Activated CD8-positive, alpha-beta memory T cell treated with anti-CD3 and anti-CD28 coated beads for 24 hours (primary cell): ENCODE measurements at places on chromosomes 6 and 20.

GRCh38 chr20:43533060-43533459 lies 25.6 kb downstream of the L3MBTL1 start:
- no peak for DNase-seq

DNA sequence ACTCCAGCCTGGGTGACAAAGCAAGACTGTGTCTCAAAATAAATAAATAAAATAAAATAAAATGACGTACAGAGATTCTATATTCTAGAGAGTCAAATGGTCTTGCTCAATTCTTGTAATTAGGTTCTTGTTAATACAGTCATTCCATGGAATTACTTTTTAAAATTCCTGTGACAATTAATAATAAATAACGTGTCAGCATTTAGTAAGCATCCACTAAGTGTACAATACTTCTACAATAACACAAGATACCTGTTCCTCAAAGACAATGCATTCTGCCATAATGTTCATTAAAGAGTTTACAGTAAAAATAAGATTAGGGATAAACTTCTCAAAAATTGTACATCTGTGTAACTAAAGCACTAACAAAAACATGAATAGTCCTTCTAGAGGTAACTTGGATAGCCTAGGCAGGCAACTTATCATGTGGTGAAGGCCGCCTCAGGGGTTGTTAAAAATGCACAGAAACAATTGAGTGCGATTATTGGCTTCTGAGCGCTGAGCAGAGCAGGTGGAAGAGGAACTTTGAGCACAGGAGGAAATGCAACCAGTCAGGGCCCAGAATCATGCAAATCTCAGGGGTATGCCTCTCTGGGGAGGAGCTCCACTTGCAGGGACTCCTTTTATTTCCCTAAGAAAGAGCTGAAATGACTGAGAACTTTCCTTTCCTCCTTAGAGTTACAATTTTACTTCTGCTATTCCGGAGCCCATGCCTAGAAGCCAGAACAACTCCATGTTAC lies 37.1 kb downstream of the QRSL1 start:
- no peak for DNase-seq

DNA sequence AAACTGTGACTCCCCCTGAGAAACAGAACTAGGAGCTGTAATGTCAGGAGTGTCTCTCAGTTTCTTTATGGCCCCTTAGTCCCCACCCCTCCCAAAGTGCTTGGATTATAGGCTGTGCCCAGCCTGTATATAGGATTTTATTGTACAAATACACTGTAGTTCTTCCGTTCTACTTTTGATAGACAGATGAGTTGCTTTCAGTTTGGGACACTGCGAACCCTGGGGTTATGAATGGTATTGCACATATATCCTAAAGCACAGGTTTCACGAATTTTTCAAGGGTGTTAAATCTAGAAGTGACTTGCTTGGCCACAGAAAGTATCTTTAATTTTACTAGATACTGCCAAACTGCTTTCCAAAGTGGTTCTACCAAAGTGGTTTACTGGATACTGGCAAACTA lies 152.9 kb upstream of the ATXN1 start:
- no peak for DNase-seq

GRCh38 chr20:50450881-50451752 lies 59.1 kb upstream of the PTPN1 start:
- DNase-seq, result peak; percentile 63

DNA sequence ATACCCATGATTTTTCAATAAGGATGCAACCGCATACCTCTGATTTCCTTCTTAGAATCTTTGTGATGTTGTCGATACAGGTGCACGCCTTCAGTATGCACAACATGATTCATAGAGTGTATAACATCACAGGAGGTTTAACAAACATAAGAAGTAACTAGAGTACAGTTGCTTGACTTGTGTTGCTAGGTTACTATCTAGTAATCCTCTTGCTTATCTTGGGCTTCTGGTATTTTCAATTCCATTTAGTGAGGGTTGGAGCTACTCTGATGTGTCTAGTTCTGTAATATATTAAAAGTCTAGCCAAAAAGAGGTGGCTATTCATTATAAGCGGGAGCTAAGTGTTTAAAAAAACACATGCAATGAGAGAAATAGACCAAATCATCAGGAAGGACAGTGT lies 85.5 kb upstream of the TENT5A start:
- DNase-seq, result no peak
